ENCODE measurements at places on chromosomes 5 and 9.

- no peak for DNase-seq
Measured at GRCh38 chr9:124221676-124222075, 36.1 kb upstream of the NEK6 start.

DNA sequence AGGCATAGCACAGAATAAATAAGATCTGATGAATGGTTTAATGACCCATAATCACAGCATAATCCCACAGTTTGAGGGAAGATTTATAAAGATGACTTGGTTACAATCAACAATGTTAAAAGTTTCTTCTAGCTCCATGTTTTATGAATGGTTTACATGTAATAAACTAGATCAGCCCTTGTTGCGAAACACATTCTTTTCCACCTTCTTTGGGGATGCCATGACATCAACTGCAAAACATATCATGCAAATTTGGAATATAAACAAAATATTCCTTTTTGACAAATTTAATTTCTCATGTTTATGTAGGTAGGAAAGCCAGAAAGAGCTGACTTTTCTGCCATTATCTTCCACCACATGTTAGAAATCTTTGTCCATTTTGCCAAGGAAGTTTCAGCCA lies 979.5 kb downstream of the MAT2B start:
- no peak for DNase-seq

GRCh38 chr5:56159521-56159947 lies 73.6 kb downstream of the ANKRD55 start:
- DNase-seq = no peak

DNA sequence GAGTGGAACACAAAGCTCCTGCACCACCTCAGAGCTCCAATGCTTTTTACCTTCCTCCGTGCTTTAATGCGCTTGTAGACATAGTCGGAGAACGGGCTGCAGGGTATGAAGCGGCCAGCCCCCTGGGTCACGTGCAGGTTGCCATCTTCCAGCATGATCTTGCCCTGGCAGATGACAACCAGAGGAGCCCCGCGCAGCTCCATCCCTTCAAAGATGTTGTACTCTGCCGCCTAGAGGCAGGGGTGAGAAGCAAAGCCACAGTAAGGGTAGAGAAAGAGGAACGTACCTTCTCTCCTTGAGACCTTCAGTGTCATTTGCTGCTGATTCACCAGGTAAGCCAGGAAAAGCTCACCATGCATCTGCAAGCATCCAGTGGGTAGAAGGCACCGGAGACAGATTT lies 112.3 kb downstream of the DPYSL3 start:
- no peak for DNase-seq
